ENCODE measurements at places on chromosomes 5 and 9. TPM values are rescaled to one million over a fixed set of nuclear protein-coding genes. Genes with fewer than 3 reads are reported as not detected.

TAS2R1 gene
- total RNA-seq: not detected

PCDHGA4 gene
- total RNA-seq: 3.5 TPM

SLC46A2 gene
- not detected for total RNA-seq

FBP1 gene
- not detected for total RNA-seq

HAND1 gene
- under 0.01 TPM for total RNA-seq
